ENCODE measurements at places on chromosomes 3 and 15. TPM values are rescaled to one million over a fixed set of nuclear protein-coding genes. Genes with fewer than 3 reads are reported as not detected.

TBCCD1 gene
- total RNA-seq: 16.6 TPM

GATA2 gene
- total RNA-seq: 26.8 TPM

C3orf20 gene
- not detected for total RNA-seq

CLDN11 gene
- 32.0 TPM for total RNA-seq

DAZL gene
- 0.04 TPM for total RNA-seq

MYRIP gene
- total RNA-seq: not detected

MST1 gene
- total RNA-seq: 2.8 TPM

TMEM207 gene
- total RNA-seq: not detected

GCNT3 gene
- total RNA-seq: 0.18 TPM

CCDC33 gene
- not detected for total RNA-seq

HHLA2 gene
- total RNA-seq: not detected

GCSAM gene
- total RNA-seq: not detected

CHRNA5 gene
- 11.0 TPM for total RNA-seq

SPCS1 gene
- 114 TPM for total RNA-seq

CCR3 gene
- not detected for total RNA-seq

STT3B gene
- total RNA-seq: 153 TPM

SLC12A8 gene
- total RNA-seq: 11.7 TPM

TTC21A gene
- total RNA-seq: 1.2 TPM

ADGRG7 gene
- total RNA-seq: not detected

IQCB1 gene
- total RNA-seq: 29.0 TPM

ANKUB1 gene
- not detected for total RNA-seq

EFHB gene
- total RNA-seq: not detected
